ENCODE measurements at places on chromosomes 12 and 14.

DNA sequence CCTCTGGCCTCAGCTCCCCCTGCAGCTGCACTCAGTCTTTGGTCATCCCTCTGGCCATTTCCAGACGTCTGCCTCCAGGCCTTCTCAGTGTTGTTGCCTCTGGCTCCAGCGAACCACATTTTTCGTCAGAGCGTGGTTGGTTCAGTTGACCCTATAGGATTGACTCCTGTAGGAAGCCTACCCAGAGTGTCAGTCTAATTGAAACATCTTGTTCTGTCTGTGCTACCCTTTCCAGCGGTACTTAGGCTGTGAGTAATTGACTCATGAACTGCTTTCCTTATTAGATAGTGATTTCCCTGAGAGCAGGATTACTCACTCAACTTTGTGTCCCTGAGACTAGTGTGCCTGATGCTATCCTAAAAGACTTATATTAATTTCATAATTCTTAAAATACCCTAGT lies 373.2 kb downstream of the ATP23 start:
- no peak for DNase-seq

GRCh38 chr12:2284857-2285256 lies 232.1 kb downstream of the CACNA1C start:
- DNase-seq, result peak; percentile 31

- no peak for DNase-seq
Observed at GRCh38 chr12:52073531-52074381, 4.0 kb downstream of the ATG101 start.

GRCh38 chr12:108831309-108831991 lies 25.9 kb downstream of the SSH1 start:
- DNase-seq, result no peak

- no peak for DNase-seq
Observed at GRCh38 chr14:90941706-90942105, 118.7 kb downstream of the RPS6KA5 start.

DNA sequence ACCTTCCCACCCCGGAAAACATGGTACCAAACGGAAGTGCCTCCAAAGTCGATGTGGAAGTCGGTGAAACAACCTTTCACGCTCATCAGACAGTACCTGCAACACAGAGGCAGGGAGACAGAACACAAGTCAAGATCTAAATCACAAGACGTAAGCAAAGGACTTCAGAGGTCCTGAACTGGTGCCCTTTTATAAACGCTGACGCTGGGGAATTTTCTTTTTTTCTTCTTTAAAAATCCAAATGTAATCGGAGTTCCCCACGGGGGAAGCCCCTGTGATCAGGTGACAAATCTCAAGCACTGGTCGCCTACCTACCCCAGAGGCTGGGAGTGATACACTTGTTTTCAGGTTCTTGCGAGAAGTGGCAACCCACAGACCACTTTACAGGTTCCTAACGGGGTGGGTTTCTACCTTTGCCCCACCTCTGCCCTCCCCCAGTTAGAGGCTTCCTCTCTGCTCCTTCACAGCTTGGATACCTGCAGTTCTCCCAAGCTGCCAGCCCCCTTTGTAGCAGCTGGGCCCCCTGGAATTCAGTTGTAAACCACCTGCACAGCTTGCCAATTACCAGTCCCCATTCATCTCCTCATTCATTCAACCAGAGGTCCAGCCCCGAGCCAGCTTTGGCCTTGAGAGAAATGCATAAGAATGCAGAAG lies 46.2 kb downstream of the KDM2B start:
- DNase-seq, result peak; percentile 33

DNA sequence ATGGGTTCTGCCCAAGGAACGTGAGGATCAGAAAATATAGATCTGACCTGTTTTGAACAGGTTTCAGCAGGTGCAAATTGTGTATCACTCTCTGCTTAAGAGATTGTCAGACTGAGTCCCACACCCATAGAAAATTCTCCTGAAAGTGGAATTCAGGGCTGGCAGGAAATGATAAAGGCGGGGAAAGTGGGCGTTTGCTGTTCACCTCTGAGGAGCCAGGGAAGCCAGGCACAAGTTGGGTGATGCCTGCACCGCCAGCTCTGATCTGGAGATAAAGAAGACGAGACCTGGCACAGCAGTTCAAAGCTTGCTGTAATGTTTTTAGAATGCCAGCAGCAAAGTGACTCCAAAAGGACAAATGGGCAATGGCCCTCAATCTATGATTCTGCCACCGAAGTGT lies 356.5 kb upstream of the SOX5 start:
- no peak for DNase-seq

- DNase-seq, result no peak
Observed at GRCh38 chr14:84804895-84805294, 725.0 kb upstream of the FLRT2 start.

- DNase-seq, result no peak
Observed at GRCh38 chr12:50050410-50051098, 6.8 kb upstream of the ASIC1 start.

All from activated CD4-positive, alpha-beta T cell treated with anti-CD3 and anti-CD28 coated beads for 24 hours (primary cell).